Jurkat, Clone E6-1 (cell line): ENCODE measurements at places on chromosomes 11 and 22.

- DNase-seq: no peak
Observed at GRCh38 chr11:123474994-123475393, 44.9 kb downstream of the GRAMD1B start.

DNA sequence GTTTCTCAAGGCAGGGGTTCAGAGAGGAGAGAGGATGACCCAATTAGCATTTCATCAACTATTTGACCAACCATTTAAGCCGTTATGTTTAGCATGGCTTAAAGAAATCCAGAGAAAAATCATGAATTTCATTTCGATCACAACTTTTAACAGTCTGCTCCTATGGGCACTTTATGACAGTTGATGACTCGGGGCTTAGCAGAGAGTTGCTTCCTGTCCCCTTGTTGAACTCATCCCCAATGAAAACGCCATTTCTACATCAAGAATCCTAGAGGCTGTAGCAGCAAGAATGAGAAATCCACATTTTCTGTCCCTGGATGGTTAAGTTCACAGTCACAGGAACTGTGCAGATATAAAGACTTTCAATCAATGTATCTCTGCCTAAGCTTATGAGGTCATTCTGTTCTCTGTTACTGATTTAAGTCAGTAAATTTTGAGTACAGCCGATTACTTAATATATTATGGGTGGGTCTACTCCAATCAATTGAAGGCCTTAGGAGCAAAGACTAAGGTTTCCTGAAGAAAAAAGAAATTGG is 81.1 kb downstream of the BDNF start:
- DNase-seq: no peak

GRCh38 chr22:38467904-38468442 is at the start of gene KDELR3:
TSS of gene KDELR3 (plus strand) at chr22:38468096. CDS start at chr22:38468234, 138 bp downstream.
- no peak for DNase-seq

GRCh38 chr11:128567130-128567529 is 20.2 kb downstream of the ETS1 start:
- DNase-seq: no peak
